NCI-H2029 (cell line): ENCODE measurements at places on chromosomes 16 and 17.
A peak's percentile ranks its signal among the peaks of the same experiment; 100 is the strongest.

DNA sequence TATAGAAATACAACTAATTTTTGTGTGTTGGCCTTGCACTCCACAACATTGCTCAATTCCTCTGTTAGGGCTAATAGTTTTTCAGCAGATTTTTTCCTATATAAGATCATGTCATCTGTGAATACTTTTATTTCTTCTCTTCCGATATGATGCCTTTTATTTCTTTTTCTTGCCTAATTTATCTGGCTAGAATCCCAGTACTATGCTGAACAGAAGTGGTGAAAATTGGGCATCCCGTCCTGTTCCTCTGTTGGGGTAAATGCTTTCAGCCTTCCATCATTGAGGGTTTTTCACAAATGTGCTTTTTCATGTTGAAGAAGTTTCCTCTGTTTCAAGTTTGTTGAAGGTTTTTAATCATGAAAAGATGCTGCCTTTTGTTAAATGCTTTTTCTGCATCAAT is 22.7 kb upstream of the TNFRSF13B start:
- DNase-seq: no peak

GRCh38 chr16:61296305-61296704 is 739.9 kb downstream of the CDH8 start:
- DNase-seq: no peak

GRCh38 chr16:54270711-54271110 is 15.9 kb downstream of the IRX3 start:
- DNase-seq: no peak

GRCh38 chr17:79783891-79784290 is 5.9 kb downstream of the CBX2 start:
- DNase-seq: no peak

GRCh38 chr16:65704866-65705265 is 583.0 kb upstream of the CDH11 start:
- no peak for DNase-seq

DNA sequence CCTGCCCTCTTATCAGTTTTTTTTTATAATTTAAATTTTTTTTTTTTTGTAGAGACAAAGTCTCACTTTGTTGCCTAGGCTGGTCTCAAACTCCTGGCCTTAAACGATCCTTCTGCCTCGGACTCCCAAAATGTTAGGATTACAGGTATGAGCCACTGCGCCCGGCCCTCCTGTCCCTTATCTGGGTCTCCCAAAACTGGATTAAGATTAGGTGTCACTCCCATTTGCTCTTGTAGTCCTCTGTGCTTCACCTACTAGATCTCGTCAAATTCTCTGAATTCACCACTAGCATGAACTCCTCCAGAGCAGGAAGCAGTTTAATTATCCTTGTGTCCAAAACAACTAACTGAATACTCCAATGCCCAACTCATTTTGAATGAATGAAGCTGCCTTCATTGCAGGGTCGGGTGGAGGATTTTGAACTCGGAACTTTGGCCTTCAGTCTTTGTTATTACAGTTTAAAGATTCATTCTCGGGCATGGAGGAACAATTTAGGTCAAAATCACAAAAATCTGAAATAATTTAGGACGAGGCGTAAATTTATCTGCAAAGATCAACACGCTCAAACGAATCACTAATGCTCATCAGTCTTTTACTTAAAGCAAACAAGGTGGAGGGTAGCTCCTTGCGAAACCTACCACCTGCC is 802 bp upstream of the ATXN2L start:
- DNase-seq: no peak

DNA sequence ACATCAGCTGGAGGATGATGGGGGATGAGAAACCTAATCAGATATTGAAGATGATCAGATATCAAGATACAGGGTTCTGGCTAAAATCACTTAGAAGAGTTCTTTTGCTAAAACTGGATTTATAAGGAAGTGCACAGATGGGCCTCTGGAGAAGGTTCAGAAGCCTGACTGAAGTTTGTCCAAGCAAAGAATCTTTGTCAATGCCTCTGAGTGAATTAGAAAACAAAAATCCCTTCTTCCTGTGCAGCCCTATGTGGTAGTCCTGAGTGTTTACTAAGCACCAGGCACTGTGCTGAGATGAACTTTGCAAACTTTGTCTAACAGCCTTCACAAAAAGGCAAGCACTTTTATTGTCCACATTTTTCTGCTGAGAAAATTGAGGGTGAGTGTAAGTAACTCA is 11.4 kb upstream of the CENPV start:
- DNase-seq: no peak

- DNase-seq: peak; percentile 45
These were observed 39.4 kb upstream of the RAI1 start for GRCh38 chr17:17641621-17642409.

- DNase-seq: no peak
These were observed 22.5 kb downstream of the SLC6A2 start for GRCh38 chr16:55678161-55678821.

DNA sequence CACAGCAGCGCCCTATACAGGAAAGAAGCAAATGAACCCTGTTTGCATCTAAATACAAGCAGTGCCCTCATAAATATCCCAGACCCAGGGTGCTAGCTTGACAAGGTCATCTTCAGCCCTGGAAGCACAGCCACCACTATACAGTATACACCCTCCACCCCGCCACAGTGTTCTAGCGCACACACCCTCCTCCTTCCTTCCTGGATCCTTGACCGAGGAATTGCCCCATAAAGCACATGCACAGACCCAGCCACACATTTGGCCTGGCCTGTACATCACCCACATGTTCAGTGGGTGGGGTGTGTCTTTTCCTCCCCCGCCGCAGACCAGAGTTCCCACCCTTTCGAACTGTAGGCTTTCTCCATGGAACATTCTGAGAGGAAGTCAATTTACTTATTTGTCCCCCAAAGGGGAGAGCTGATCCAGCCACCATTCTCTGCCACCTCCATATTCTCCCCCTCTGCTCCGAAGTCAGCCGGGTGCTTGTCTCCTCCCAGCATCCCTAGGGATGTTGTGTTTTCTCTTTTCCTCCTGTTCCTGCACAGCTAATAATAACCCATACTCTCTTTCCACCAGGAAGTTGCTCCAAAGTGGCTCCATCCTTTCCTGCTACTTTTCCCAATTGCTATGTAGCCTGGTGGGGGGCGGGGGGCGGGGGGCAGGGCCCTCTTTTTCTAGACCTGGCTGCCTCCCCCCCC is 6.6 kb downstream of the ABI3 start:
- no peak for DNase-seq

DNA sequence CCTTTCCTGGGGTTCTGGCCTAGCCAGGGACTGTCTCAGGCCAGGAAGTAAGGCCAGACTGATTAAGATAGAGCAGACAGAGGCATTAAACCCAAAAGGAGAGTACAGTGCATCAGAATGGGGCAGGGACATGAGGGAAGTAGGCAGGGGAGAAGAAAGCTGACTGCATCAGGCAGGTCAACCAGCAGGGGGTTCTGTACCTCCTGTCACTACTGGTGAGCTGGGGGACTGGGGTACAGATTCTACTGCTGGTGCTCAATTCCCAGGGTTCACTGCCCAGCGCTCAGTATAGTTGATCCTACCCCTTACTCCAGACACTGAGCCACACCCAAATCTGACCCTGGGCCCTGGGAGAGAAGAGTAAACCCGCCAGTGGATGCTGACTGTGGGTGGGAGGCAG is 12.9 kb upstream of the MTMR4 start:
- DNase-seq: no peak

DNA sequence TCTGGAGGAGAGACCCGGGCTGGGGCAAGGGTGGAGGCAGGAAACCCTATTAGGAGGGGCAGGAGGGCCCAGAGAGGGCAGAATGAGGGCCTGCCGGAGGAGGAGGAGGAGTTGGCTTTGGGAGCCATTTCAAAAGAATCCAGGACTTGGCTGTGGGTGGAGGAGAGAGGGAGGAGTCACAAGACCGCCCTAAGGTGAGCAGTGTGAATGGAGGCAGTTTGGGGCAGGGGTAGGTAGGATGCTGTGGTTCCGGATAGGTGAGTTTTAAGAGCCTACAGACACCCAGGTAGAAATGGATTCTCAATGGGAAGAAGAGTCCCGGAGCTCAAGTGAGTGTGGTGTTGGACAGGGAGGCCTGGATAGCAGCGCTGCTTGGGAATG is 80.3 kb downstream of the ARHGAP23 start:
- no peak for DNase-seq

DNA sequence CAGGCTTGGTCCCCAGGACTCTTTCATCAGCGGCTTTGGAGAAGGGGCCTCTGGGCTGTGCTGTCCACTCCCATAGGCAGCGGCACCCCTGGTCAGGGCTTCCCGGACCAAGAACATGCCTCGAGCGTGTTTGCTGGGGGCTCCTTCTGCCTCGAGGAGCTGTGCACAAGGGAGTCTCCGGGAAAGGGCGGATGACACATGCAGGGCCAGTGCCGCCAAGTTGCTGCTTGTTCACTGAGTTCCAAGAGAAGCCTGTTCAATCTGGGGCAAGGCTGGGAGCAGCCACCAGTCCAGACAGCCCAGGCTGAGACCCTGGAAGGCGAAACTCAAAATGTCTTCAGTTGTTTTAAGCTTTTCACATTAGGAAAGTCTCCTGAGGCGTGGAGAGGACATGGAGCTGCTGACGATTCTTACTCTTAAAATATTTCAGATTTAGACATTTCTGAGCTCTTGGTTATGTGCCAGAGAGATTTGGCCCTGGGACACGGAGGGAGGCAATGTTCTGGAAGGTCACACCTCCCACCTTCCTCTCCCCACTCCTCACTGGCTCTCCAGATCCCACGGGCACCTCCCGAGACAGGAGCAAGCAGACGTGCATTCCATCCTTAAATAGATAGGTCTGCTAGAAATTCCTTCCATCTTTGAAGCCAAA is 84.5 kb upstream of the ZNF469 start:
- DNase-seq: no peak

DNA sequence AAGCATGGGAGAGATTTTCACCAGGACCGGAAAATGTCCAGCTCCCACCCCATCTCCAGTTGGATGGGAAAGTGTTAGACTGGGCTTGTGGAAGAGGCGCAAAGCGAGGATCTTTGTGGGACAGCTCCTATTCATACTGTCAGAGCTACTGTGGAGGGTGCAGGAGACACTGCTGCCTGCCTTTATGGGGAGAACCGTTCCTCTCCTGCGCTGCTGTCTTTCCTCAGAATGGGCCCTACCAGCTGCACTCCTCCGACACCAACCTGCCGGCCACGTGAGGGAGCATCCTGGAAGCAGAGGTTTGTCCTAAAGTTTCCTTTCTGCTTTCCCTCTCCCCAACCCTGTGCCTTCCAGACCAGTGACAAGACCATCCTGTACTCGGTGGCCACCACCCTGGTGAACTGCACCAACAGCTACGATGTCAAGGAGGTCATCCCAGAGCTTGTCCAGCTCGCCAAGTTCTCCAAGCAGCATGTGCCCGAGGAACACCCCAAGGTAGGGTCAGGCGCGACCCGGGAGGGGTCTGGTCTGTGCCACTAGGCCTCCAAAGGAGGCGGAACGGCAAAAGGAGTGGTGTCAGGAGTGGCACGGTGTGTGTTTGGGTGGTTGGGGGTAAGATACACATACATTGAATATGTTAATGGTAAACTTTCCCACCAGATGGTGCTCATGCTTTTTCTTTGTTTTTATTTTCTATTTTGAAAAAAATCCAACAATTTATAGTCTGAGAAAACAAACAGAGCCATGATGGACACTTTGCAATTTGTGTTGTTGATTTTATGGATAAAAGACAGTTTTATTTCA is 23.0 kb downstream of the SLC35G3 start:
- DNase-seq: no peak

GRCh38 chr17:18182978-18183333 is 672 bp upstream of the ALKBH5 start:
- DNase-seq: peak; percentile 19

GRCh38 chr17:73069164-73069770 is 23.2 kb downstream of the SLC39A11 start:
- no peak for DNase-seq

GRCh38 chr16:27238016-27238587 is 30.5 kb downstream of the NSMCE1 start:
- DNase-seq: peak; percentile 24

- no peak for DNase-seq
These were observed 38.4 kb upstream of the XYLT1 start for GRCh38 chr16:17509194-17509593.

- no peak for DNase-seq
These were observed 51.7 kb downstream of the NLK start for GRCh38 chr17:28093999-28094716.

DNA sequence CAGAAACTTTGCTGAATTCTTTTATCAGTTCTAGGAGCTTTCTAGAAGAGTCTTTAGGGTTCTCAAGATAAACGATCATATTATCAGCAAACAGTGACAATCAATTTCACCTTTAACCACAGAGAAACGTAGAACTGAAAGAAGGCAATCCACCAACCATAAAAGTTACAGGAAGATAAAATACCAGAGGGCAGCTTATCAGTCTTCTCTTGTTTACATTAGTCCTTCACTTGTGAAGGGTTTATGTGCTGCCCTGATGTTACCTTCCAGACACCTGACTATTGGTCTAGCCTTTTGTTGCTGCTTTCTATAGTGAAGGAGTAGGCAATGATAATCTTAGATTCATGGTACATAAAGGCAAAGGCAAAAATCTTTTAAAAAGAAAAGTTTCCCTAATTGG is 73.2 kb upstream of the EFCAB3 start:
- no peak for DNase-seq

DNA sequence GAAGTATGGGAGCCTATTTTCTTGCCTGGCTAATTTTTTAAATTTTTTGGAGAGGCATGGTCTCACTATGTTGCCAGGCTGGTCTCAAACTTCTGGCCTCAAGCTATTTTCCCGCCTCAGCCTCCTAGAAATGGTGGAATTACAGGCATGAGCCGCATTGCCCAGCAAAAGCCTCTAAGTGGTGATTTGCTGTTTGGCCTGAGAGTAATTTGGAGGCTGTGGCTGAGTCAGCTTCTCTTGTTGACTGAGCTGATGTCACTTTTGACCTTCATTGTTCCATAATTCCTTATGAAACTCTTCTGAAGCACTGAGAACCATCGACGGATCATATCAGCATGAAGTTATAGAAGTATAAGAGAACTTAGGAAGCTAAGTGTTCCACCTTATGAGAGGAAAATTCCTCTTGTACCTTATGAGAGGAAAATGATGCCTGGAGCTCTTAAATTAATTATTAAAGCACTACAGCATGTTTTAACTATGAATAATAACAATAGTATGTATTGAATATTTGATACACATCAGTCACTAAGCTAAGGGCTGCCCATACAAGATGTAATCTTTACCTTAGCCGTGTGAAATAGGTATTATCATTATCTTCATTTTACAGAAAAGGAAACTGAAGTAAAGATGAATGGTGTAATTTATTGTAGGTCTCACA is 220.8 kb upstream of the MON1B start:
- no peak for DNase-seq
